ENCODE measurements at places on chromosomes 11 and 22.
A peak's percentile ranks its signal among the peaks of the same experiment; 100 is the strongest.

DNA sequence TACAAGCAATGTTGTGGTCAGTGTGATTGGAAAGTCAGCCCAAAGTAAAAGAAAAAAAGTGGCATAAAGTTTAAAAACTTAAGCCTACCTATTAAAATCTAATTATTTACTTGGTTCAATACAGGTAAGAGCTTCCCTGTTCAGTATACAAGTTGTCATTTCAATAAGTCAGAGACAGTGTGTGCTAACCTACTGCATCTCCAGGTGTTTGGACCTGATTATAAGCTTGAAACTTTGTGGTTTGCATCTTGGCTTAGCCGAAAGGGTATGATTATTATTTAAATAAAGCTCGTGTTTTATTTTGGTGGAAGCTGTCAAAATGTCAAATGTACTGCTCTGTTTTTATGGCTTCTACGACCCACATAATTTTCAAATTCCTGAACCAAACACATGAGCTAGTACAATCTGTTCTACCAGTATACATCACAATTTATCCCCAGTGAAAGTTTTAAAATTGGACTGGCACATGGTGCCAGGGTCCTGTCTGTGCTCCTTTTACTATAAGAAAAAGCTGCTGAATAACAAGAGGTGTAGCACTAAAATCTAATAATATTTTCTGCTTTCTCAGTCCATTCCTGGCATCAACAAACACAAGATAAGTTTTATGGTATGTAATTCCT is 103.9 kb upstream of the ANO3 start:
- no peak for DNase-seq

DNA sequence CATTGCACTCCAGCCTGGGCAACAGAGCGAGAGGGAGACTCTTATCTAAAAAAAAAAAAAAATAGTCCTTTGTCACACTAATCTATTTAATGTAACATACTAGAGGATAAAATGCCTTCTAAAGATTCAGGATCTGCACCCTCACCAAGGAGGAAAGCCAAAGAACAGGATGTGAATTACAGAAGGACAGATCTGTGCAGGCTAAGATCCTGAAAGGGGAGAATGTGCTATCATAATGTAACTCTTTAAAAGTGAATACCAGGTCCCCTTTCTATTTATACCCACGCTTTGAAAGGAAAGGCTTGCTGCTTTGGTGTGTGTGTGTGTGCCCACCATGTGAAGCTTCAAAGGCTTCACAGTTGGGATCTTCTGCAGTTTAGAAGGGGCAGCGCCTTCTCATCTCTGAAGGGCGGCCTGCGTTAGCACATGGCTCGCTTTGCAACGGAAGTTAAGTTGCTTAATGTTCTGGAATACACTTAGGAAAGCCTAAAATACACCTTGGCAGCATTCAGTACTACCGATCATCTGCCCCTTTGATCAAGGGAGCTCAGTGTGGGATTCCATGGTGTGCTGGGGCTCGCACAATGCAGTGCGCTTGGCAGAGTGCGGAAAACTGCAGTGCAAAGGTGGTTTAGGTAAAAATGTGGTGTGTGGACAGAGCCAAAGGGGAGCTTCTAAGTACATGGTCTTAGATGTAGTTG is 6.8 kb downstream of the CECR2 start:
- no peak for DNase-seq

GRCh38 chr11:134510233-134511040 is 98.4 kb upstream of the B3GAT1 start:
- DNase-seq = no peak

DNA sequence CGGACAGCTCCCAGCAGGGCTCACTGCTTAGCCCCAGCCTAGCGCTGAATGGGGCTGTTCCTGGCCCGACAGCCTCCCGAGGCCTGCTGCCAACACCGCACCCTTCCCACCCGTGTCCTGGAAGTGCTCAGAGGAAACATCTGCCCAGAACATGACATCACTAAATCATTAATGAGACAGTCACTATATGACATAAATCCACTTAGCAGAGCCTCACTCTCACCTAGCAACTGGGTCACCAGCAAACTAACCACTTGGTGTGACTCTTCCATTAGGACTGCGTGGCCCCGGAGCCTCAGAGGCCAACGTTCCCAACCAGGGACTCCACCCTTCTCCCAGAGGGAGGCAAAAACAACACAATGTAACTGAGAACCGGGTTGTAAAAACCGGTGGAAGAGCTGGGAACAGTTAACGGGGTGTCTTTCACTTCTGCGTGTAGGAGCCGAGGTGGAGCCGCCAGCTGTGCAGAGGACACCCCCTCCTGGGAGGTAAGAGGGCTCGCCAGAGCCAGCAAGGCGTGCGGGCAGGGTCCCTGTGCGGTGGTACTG is 21.4 kb upstream of the PACSIN2 start:
- DNase-seq = peak; percentile 29

DNA sequence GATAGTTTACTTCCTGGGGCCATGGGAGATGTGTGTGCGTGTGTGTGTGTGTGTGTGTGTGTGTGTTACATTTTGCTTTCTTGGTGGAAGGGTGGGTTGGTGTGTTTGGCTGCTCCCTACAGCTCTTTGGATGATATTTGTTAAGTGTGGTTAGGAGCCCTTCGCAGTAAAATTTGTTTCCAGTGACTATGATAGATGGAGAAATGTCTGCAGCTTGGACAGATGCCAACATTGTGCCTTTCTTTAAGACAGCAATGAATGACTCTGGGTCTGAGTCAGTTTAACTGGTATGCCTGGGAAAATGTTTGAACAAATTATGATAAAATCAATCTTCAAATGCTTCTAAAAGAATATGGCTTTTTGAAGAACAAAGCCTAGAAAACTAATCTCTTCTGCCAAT is 102.7 kb upstream of the TRPC6 start:
- DNase-seq = no peak

DNA sequence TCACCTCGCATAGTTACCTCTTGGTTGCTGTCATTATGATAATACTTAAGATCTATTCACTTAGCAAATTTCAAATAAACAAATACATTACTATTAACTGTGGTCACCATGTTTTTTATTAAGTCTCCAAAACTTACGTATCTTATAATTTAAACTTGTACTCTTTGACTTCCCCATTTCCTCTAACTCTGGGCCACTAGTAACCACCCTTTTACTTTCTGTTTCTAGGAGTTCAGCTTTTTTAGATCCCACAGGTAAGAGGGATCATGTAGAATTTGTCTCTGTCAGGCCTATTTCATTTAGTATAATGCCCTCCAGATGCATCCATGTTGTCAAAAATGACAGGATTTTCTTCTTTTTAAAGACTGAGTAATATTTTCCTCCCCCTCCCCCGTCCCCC is 212.4 kb upstream of the C11orf87 start:
- no peak for DNase-seq

DNA sequence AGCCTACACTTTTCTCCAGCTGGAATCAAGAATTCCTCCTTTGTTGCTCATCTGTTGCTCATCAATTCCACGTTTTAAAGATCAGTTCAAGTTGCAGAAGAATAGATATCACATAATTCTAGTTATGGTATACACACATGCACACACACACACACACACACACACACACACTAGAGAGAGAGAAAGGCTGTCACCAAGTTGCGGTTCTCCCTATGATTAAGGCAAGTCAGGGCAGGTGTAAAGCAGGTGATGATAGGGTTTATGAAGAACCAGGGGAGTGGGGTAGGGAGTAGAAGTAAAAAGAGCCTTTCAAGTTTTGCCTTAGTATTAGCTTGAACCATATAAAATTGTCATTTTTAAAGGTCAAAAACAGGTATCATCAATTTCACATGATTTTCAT is 31.7 kb upstream of the TMPRSS4 start:
- no peak for DNase-seq

- DNase-seq = no peak
These were observed 145.5 kb downstream of the ST3GAL4 start for GRCh38 chr11:126500981-126501380.

GRCh38 chr11:85086504-85087284 is 540.5 kb downstream of the DLG2 start:
- DNase-seq = no peak

DNA sequence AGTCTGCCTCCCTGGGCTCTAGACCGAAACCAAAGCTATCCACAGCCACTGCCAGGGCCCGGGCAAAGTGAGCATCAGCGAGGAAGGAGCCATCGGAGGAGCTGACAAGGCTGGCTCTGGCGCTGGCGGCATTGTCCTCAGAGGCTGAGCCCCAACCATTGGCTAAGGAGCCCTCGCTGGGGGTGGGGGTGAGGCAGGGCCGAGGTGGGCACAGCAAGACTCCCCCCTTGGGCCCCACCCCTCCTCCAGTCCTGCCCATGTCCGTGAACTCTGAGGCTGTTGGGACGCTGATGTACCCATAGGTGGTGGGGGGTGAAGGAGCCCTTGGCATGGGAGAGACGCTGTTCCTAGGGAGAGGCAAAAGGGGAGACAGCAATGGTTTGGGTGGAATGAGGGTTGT is 11.2 kb downstream of the ROBO4 start:
- DNase-seq = no peak

- DNase-seq = no peak
These were observed 5.4 kb downstream of the GRK2 start for GRCh38 chr11:67271541-67272284.

DNA sequence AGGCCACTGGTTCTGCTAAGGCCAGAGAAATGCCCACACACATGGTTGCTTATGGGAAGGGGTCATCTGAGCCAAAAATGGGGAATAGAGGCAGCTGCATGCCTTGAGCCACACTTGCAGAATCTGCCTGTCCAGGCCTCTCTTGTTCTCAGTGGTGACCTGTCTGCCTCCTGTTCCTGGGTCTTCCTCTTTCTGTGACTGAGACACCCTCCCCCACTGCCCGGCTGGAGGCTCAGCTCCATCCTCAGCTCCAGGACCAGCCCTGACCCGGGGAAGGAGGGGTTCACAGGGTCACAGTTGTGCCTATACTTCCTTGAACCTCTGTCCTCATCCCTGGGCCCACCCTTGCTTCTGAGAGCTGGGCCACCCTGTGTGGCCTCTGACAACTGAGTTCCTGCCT is 52.3 kb downstream of the CSF2RB start:
- no peak for DNase-seq

DNA sequence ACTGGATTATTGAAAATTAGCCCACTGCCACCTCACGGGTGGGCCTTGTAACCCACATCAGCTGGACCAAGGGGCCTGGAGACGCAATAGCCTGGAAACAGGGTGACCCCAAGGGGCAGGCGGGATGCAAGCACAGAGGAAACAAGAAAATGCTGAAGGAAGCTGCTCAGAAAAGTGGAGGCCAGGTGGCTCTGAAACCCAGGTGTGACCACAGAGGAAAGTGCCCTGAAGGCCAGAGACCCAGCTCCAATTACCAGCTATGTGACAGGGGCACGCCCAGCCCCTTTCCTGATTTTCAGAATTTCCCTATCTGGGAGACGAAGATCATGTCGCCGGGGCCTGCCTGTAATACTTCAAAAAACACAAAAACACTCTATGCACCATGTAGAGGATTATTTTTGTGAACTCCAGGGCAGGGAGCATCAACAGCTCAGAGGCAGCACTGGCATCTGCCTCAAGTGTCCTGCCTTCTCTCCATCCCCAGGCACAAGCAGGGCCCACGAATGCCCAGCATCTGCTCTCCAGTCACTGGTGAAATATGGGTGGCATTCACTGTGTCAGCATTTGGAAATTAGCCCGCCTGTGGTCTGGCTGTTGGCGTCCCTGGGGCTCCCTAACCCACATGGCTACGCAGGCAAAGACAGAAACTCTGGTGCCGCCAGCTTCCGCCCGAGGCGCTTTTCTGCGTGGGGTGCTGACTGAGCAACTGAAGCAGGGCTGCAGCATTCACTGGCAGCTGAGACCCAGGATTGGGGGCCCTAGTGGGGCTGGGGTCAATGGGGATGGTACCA is 6.3 kb downstream of the KCNJ1 start:
- DNase-seq = no peak

DNA sequence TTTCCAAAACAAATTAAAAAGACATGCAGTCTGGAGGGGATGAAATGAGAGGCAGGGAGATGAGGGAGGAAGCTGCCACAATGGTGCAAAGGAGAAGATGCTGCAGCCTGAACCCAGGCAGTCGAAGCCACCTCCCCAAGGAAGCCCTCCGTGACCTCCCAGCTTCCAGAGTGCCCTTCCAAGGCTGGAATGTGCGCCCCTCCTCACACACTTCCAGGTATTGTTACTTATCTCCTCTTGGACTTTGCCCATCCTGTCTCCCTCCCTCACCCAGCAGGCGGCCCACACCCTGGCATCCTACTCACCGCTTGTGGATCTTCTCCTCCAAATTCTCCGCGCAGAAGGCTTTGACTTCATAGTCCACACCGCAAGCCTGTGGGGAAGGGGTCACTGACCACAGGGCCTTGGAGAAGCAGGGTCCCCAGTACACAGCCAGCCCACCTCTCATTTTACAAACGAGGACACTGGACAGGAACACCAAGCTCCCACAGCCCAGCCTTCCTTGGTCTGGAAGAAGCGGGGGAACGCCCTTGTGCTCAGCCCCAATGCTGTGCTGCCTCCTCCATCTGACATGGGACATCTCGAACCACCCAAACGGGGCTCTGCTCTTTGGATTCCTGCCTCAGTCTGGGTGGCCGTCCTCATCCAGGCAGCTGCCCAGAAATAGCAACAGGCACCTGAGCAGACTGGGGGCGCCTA is 40.3 kb downstream of the TPBGL start:
- peak; percentile 65 for DNase-seq

DNA sequence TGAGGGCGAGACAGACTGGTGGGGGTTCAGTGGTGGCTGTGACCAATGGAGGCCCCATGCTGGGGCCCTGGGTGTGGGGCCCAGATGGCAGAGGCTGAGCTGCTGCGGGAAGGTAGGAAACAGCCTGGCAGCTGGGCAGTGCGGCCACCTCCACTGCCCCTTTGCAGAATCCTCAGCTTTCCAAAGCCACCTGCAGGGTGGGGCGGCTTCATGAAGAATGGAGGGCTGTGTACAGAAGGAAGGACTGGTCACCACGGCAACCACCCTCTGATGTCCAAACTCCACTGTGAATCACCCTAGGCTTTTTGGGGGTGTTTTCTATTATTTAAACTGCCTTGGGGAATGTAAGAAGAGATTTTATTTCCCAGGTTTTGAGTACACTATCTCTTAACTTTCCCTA is 166.3 kb upstream of the NAV2 start:
- DNase-seq = no peak

DNA sequence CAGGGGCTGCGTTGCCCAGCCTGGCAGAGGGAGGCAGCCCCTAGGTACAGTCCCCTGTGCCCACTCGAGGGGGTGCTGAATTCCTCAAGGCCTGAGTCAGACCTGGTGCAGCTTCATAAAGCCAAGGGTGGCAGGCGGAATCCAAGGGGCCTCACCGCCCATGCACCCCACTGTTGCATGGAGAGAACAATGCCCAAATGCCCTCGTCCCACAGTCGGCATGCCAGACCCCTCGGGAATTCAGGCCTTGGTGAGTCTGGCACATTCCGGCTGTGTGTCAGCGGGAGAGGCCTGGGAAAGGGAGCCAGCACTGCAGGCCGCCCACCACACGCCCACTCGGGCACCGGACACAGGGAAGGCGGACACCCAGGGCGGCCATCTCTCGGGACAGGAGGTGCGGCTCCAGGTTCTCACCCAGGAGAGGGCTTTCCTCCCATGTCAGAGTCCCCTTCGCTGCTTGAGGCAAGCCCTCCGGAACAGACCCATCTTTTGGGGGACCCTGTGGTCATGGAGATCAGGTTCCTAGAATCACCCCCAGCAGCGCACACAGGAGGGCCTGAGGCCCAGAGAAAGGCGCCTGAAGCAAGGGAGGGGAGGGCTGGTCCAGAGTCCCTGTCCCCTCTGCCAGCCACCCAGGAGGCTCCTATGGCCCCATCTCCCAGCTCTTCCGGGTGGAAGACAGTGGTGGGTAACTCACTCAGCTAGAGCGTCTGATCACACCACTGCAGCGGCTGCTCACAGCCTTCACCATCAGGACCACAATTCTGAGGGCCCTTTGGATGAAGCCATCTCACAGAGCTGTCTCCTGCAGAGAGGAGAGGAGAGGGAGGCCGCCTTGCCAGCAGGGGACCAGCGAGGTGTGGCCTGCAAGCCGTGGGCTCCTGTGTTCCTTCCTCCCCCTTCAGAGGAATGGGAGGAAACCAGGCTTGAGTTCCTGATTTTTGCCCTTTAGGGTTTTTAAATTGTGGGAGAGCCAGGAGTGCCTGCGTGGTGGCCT is 31.6 kb upstream of the KCNQ1OT1 start:
- DNase-seq = no peak

All from colonic mucosa (tissue), 4 donors.